Left hindlimb (tissue), 1 donor: ENCODE measurements at places on chromosomes 3 and 15.

- DNase-seq: no peak
Measured at GRCh38 chr3:100420885-100421284, 19.5 kb downstream of the LNP1 start.

- no peak for DNase-seq
Measured at GRCh38 chr3:109869586-109869985, 532.2 kb upstream of the DPPA4 start.

GRCh38 chr3:48899273-48899672, 591 bp upstream of the SLC25A20 start:
- no peak for DNase-seq

GRCh38 chr3:39154280-39155021, 1.1 kb upstream of the CSRNP1 start:
- DNase-seq: no peak

DNA sequence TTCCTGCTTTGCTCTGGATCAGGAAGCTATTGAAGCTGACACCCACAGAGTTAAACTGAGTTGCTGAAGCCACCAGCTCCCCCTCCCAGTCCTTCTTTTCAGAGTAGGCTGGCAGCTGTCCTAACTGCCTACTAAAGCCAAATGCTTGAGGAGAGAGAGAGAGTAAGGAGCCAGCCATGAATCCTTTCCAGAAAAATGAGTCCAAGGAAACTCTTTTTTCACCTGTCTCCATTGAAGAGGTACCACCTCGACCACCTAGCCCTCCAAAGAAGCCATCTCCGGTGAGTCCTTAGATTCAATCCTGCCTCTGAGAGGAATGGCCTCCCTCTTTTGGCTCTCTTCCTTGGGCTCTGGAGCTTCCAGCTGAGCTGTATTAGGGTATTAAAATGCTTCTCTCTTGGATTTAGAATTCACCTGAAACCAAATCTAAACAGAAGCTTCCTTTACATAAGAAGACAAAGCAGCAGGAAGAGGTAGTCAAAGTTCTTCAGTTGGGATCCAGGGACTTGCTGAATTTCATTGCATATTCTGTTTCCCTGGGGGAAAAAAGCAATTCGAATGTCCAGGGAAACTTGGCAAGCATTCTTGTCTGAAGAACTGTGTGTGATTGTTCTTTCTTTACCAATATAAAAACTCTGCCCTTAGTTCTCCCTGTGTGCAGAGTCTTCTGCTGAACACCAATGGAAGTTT, at the start of gene SLC15A2:
Gene SLC15A2, plus strand, starts transcription at position 101 of the 690 bp plus-strand sequence. Its CDS starts 76 bp downstream, at position 177.
- DNase-seq: peak; percentile 49

DNA sequence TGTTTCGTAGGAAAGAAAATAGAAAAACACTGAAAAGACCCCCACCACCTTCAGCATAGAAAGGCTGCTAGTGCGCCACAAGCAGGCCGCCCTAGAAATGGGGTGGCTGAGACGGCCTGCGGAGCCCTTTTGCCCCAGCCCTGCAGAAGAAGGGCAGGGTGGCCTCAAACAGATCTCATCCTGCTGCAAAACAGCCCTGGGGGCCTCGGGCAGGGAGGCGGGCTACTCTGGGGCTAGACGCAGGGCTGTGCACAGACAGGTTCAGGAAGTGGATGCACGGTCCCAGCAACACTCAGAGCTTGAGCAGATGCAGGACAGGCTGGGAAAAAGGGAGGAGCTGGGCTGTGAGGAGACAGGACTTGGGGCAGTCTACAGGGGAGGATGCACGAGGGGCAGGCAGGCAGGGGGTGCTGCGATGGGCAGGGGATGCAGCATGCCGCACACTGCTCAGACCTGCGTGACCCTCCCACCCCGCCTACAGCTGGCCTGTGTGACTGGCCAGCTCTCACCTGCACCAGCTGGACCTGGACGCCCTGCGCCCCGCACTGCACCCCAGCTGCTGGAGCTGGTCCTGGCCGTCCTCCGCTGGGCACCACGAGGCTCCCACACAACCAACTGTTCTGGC, 34.3 kb downstream of the ZXDC start:
- no peak for DNase-seq

GRCh38 chr3:58202917-58203360, 7.8 kb downstream of the DNASE1L3 start:
- no peak for DNase-seq

DNA sequence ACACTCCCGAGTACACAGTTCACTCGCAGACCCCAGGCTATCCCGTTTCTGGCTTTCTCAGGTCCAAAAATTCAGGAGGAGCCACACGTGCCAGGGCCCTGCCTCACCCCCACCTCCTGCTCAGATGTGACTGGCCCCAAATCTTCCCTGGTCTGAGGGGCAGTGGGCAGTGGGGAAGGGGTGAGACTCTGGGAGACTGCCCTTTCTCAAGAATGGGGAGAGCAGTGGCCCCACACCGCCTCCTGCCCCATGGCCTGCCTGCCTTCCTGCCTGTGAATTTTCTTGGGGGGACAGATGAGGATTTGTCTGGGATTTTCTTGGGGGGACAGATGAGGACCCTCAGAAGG, 174.6 kb downstream of the MEGF11 start:
- no peak for DNase-seq

- DNase-seq: no peak
Measured at GRCh38 chr3:126201168-126201567, 20.8 kb upstream of the ALDH1L1 start.

GRCh38 chr3:188383748-188384147, 229.8 kb downstream of the LPP start:
- no peak for DNase-seq

GRCh38 chr15:63836579-63836978, 2.8 kb upstream of the HERC1 start:
- DNase-seq: no peak

GRCh38 chr3:15089201-15089600, 9.7 kb downstream of the RBSN start:
- DNase-seq: no peak

GRCh38 chr15:67862750-67863441, 23.1 kb upstream of the RNU6-1 start:
- DNase-seq: no peak

DNA sequence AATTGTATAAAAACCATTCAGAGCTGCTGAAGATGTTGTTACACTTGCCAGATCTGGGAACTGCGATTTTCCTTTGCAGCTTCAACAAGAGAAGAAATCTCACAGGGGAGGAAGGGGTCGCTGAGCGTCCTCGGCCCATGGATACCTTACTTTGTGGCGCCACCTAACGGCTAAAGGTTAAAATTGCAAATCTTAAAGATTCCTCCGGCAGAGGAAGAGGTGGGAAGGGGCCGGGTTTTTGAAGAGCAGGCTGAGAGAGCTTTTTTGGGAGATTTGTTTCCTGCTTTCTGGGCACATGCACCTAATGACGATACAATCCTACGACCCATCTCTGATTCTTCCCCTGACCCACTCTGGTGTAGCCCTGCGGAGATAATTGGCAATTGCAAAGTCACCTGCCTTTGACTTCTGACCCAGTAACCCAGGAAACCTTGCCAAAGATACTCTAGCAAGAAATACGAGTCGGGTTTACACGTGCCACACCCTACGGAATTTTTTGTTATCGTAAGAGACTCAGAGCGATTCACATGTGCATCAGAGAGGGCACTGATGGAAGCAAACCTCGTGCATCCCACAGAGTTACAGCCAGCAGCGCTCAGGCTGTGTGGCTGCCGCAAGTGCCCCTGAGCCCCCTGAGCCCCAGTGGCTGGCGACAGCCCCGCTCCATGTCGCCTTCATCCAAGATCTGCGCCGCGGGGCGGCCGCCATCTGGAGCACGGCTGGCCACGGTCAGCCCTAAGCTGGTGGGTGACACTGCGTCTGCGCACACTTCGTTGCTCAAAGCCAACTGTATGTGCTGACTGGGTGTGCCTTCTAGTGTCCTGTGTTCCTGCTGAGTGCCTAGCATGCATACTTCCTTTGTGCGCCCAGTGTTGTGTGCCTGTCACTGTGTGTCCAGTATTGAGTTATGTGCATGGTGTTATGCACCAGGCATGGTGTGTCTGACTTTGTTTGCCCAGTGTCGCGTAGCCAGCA, 55.2 kb upstream of the CHRNA7 start:
- no peak for DNase-seq

GRCh38 chr3:23590424-23591273, 215.1 kb upstream of the UBE2E1 start:
- no peak for DNase-seq

- DNase-seq: no peak
Measured at GRCh38 chr15:34271493-34271892, 46.7 kb downstream of the EMC4 start.

GRCh38 chr3:71857956-71858355, 73.0 kb upstream of the PROK2 start:
- no peak for DNase-seq

GRCh38 chr3:100537646-100538338, 45.4 kb downstream of the TMEM45A start:
- DNase-seq: no peak

- no peak for DNase-seq
Measured at GRCh38 chr15:72445426-72445825, 28.7 kb upstream of the ARIH1 start.

- no peak for DNase-seq
Measured at GRCh38 chr3:47024932-47025331, 45.5 kb downstream of the NBEAL2 start.

- DNase-seq: no peak
Measured at GRCh38 chr3:147616998-147617619, 207.9 kb downstream of the ZIC1 start.

- DNase-seq: no peak
Measured at GRCh38 chr15:77759896-77760592, 127.3 kb upstream of the LINGO1 start.

DNA sequence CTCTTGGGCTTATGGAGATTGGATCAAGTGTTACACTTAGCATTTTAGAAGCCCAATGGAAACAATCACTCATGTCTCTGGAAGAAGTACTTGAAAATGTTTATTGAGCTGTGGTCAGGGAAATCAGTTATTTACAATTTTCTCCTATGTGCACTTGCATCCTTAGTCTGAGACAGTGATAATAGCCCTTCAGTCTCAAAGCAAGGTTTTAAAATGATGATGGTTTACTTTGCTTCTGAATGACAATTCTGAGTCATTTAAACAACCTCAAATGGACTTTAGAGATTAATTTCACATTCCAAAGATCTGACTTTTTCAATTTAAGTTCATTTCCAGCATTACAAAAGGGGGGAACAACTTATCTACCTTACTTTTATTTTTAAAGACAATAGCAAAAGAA, 20.1 kb downstream of the TIPARP start:
- no peak for DNase-seq

DNA sequence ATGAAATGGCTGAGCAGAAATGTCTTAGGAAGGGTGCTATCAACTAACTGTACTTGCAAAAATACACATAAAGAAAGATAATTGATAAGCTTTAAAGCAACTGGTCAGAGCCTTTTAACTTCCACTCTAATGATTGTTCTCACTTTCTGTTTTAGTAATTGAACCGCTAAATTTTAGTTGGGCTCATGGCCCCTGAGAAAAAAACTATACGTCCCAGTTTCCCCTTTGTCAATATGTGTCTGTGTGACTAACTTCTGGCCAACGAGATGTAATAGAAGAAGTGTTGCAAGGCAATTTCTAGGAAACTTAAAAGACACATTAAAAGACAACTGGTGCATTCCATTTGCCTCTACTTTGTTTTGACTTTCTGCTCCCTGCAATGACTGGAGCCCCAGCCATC, 223.9 kb downstream of the NR1D2 start:
- no peak for DNase-seq

- no peak for DNase-seq
Measured at GRCh38 chr15:89845305-89845893, 30.7 kb upstream of the ANPEP start.

GRCh38 chr3:195001961-195002861, 268.7 kb downstream of the XXYLT1 start:
- DNase-seq: peak; percentile 60

GRCh38 chr15:29337156-29337959, 67.7 kb upstream of the NSMCE3 start:
- DNase-seq: no peak

- no peak for DNase-seq
Measured at GRCh38 chr3:10392244-10392643, 71.3 kb upstream of the SEC13 start.

DNA sequence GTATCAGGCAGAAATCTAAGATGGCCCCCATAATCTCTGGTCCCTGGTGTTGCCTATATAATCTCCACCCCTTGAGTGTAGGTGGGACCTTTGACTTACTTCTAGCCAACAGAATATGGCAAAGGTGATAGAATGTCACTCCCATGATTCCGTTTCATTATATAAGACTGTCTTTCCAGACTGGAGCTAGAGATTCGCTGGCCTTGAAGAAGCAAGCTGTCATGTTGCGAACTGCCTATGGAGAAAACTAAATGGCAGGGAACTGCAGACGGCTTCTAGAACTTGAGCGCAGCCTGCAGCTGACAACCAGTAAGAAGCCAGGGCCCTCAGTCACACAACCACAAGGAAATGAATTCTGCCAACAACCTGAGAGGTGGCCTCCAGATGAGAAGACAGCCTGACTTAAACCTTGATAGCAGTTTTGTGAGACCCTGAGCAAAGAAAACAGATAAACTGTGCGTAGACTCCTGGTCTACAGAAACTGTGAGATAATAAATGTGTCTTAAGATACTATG, 2.2 kb upstream of the KPNA1 start:
- DNase-seq: no peak

DNA sequence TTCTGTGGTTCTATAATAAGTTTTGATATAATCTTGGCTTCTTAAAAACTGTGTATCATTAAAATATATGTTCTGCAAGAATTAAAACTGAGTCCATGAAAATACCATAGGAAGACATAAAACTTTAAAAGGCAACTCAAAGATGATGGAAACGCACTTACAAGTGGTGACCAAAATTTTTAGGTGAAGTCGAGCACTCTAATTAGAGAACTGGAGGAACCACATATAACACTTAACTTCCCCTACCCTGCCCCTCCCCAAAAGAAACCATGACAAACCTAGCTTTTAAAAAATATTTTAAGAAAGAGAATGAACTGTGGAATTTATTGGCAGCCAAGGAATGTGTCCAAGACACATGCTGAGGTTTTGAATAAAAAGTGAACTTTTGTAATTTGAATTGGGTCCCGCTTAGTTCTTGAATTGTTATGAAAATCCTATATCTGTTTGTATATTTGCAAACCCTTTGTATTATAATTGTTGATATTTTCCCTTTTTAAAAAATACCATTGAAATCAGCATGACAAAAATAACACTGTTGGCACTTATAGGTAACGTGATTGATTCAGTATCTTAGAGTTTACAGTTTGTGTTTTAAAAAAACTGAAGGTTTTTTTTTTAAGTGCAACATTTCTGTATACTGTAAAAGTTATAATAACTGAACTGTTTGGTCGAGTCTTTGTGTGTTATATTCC, 7.7 kb downstream of the NR2F2 start:
- DNase-seq: no peak

- DNase-seq: no peak
Measured at GRCh38 chr3:53104762-53105161, 25.5 kb downstream of the RFT1 start.

DNA sequence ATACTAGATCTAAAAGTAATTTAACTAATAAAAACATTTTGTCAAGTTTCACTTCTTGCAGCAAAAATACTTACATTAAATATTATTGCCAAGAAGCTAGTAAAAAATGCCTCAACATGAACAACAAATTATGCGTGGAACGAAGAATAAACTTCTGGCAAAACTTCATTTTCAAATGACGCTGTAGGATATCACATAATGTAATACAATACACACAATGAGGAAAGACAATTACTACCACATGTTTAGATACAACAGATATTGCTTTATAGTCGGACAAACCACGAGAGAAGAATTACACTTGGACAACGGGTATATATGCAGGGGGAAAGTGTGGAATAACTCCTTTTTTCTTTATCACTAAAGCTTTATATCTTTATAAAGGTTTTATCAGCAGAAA, 21.6 kb downstream of the P3H2 start:
- DNase-seq: no peak
